Epithelial cell of proximal tubule (primary cell): ENCODE measurements at places on chromosomes 2 and 18. TPM values are rescaled to one million over a fixed set of nuclear protein-coding genes. Genes with fewer than 3 reads are reported as not detected.

The PMAIP1 gene
- 63.7 and 82.6 TPM in 2 replicates for total RNA-seq

The PTPN2 gene
- 29.6 and 54.0 TPM in 2 replicates for total RNA-seq

The KCTD1 gene
- 24.2 and 40.2 TPM in 2 replicates for total RNA-seq

The PPIL3 gene
- 28.6 and 36.6 TPM in 2 replicates for total RNA-seq

The ABCB11 gene
- total RNA-seq: not detected in 2 replicates

The ECEL1 gene
- total RNA-seq: not detected in 2 replicates

The ANKRD36B gene
- 5.9 and 8.7 TPM in 2 replicates for total RNA-seq

The PLB1 gene
- total RNA-seq: 1.2 and 2.1 TPM in 2 replicates

The TUBA4A gene
- total RNA-seq: 191 and 196 TPM in 2 replicates

The IL36RN gene
- not detected in 2 replicates for total RNA-seq

The FAM228A gene
- total RNA-seq: 0.43 TPM in 1 of 2 replicates, not detected in the other

The LYPD6B gene
- 1.1 and 2.7 TPM in 2 replicates for total RNA-seq

The SKOR2 gene
- total RNA-seq: not detected in 2 replicates

The FAM124B gene
- total RNA-seq: 0.07 TPM in 1 of 2 replicates, not detected in the other

The NETO1 gene
- total RNA-seq: 3.3 and 11.6 TPM in 2 replicates

The CNDP1 gene
- total RNA-seq: not detected in 2 replicates

The CCBE1 gene
- total RNA-seq: 1.8 and 3.3 TPM in 2 replicates

The LIMS2 gene
- 0.36 and 1.2 TPM in 2 replicates for total RNA-seq

The ALK gene
- under 0.01 TPM in 1 of 2 replicates, not detected in the other for total RNA-seq

The LHCGR gene
- total RNA-seq: not detected in 2 replicates

The COL6A3 gene
- 1.7 and 13.0 TPM in 2 replicates for total RNA-seq

The DOK6 gene
- 0.06 and 0.07 TPM in 2 replicates for total RNA-seq

The IL1RL2 gene
- total RNA-seq: 1.0 and 2.6 TPM in 2 replicates

The IGFBP2 gene
- total RNA-seq: 409 and 423 TPM in 2 replicates

The RNF152 gene
- total RNA-seq: 0.58 and 0.80 TPM in 2 replicates

The C1QL2 gene
- total RNA-seq: not detected in 2 replicates

The MOGAT1 gene
- not detected in 2 replicates for total RNA-seq
